A172 (cell line): ENCODE measurements at places on chromosomes 2 and 18. TPM values are rescaled to one million over a fixed set of nuclear protein-coding genes. Genes with fewer than 3 reads are reported as not detected.

The AFF3 gene
- total RNA-seq, result 1.9 and 6.7 TPM in 2 replicates

The TCF23 gene
- total RNA-seq, result not detected in 2 replicates

The MC4R gene
- 2.7 and 3.9 TPM in 2 replicates for total RNA-seq

The ABHD1 gene
- total RNA-seq, result 2.2 TPM in 1 of 2 replicates, not detected in the other

The PCARE gene
- not detected in 2 replicates for total RNA-seq

The OSBPL6 gene
- total RNA-seq, result 2.8 and 3.1 TPM in 2 replicates

The AMMECR1L gene
- 12.3 and 15.8 TPM in 2 replicates for total RNA-seq

The ADD2 gene
- 47.5 and 50.5 TPM in 2 replicates for total RNA-seq

The MYO5B gene
- total RNA-seq, result 25.8 and 29.5 TPM in 2 replicates

The TUBA4B gene
- total RNA-seq, result not detected in 2 replicates

The XDH gene
- total RNA-seq, result 0.19 and 0.34 TPM in 2 replicates

The ABCB11 gene
- total RNA-seq, result not detected in 2 replicates

- no peak for DNase-seq
These were observed 135.3 kb upstream of the NOSTRIN start for GRCh38 chr2:168667156-168667555.

DNA sequence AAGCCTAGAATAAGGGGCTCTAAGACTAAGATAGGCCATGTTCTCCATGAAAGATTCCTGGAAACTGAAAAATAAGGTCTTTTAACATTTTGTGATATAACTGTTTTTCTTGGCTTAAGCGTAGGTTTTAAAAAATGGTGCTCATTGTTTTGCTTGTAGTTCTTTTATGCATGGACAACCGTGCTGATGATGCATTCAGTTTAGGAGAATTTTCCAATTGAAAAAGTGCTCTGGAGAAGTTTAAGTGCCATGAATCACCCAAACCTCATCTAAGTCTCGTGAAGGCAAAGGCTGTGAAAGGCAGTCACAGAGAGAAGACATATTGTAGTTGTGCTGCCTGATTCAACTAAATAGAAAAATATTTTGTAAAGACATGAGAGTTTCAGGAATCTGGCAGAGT, 111.8 kb upstream of the GAREM1 start:
- no peak for DNase-seq

DNA sequence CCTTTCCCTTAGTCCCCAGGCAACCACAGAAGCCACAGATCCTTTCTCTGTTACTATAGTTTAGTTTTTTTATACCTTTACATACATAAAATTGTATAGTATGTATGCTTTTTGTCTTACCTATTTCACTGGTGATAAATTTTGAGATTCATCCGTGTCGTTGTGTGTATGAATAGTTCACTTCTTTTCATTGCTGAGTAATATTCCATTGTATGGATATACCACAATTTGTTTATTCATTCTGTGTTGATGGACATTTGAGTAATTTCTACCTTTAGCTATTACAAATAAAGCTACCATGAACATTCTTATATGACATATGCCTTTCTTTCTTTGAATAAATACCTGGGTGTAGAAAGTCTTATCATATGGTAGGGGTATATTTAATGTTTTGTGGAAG, 102.8 kb upstream of the CERS6 start:
- DNase-seq, result no peak

DNA sequence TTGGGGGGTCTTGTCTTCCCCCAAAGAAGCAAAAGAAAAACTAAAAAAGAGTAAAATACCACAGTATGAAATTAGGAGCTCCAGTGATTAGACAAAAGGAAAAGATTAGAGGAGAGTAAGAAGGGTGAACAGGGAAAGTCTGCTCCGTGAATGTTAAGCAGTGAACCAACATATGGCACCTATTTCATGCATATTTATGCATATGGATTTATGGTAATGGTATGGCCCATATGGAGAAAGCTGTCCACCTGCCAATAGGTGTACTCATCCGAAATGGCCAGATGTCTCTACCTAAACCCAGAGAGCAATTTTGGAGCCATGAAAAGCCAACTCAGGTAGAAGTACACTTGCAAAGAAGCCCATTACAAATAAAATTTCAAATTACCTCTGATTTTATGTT, 404.0 kb upstream of the RAB6C start:
- no peak for DNase-seq

DNA sequence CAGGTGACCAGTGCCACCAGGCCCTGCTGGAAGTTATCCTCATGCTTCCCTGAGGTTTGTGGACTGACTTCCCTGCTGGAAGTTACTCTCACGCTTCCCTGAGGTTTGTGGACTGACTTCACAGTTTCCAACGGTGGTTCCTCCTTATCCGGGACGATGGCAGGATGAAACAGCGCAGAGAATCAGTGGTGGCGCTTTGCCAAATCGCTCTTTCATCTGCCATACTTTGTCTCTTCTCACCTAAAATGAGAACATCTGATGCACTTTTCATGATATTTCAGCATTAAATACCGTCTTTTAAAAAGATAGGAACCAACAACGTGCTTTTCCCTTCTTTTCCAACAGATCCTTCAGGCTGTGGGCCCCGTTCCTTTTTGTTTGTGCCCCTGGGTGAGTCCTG, 183.3 kb downstream of the LDLRAD4 start:
- no peak for DNase-seq

DNA sequence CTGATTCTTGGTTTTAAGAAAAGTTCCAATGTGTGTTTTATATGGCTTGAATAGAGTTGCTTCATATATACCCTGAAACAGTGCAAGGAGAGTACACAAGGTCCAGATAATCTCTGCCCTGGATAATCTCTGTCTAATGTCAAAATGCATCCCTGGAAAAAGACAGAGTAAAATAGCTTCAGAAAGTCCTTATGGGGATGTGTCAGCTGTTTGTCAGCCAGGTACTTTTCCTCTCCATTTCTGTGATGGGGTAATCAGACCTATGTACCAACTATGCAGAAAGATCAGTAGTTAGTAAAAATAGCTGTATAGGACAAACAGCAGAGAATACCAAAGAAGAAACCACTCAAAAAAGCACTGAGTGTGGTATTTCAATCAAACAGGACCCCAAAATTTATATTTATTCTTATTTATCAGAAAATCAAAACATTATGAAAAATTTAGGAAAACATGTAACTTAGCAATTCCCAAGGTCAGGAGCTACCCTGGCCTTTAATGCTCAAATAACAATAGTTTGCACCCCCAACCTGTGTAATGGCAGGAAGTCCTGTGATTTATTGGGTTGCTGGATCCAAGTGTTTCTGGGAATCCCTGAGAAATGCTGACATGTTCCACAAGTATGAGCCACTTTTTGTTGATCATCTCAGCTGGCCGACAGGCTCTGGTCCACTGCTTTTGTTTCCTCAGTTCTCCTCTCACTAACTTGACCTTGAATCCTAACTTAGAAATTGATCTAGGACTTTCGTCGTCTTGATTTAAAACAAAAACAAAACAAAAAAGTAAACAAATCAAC, 69.6 kb downstream of the MDH1 start:
- DNase-seq, result peak; percentile 7

DNA sequence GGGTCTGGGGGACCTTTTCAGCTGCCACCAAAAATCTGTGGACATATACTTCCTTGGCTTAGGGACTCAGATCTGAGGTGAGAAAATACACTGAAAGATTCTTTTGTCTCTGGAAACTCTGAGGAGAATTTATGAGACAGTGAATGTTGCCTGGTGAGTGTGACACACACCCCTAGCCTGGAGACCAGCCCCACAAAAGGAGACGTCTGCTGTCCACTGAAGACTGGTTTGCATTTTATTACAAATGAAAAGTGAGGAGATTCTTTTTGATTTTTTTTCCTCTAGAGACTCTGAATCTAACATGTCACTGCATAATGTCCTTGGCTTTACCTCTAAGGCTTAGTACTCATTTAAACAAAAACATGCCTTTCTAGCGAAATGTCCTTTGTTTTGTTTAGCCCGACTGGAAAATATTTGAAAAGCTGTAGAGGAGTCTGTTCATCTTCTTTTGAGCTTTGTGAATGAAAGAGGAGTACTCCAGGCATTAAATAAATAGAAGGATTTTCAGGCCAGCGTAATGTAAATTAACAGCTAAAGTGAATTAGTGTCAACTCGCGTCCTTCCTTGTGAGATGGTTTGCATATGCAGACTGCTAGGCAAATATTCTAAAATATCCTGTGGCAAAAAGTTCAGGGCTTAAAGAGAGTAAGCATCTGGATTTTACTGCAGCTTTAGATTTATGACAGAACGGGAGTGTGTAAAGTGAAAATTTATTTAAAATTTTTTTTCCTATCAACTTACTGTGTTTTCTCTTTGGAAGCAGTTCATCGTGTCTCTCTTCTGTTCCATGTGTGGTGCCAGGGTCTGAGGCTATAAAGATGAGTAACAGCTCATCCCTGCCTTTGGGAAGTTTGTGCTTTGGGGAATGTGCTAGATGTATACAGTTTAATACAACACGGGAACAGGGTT, 125.4 kb downstream of the VWA3B start:
- DNase-seq, result no peak

- no peak for DNase-seq
These were observed 165.8 kb downstream of the FMNL2 start for GRCh38 chr2:152500772-152501171.

DNA sequence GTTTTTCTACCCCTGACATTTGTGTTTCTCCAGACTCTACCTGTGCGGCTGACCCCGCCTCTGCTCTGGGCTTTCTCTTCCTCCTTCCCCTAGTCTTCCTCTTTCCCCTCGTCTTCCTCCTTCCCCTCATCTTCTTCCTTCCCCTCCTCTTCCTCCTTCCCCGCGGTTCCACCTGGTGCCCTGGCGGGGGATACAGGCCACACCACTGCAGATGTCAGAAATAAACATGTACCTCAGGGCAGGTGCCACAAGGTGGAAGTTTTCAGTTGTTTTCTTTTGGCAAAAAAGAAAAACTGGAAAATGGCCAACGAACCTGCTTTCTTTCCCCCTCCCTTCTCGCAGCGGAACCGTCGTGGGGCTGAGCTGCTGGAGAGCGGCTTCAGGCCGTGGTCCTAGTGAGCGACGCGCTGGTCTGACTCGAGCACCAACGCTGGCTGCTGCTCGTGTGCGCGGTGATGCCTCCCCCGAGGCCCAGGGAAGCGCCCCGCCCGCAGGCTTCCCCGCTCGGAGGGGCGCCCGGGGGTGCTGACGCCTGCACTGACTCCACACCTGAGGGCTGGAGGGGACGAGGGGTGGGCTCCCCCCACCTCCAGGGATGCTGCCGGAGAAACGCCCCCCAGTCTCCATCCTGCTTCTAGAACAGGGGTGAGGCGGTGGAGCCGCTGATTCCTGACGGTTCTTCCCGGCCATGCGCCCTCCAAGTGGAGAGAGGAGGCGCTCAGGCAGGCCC, 83.7 kb upstream of the ZNF516 start:
- DNase-seq, result no peak

DNA sequence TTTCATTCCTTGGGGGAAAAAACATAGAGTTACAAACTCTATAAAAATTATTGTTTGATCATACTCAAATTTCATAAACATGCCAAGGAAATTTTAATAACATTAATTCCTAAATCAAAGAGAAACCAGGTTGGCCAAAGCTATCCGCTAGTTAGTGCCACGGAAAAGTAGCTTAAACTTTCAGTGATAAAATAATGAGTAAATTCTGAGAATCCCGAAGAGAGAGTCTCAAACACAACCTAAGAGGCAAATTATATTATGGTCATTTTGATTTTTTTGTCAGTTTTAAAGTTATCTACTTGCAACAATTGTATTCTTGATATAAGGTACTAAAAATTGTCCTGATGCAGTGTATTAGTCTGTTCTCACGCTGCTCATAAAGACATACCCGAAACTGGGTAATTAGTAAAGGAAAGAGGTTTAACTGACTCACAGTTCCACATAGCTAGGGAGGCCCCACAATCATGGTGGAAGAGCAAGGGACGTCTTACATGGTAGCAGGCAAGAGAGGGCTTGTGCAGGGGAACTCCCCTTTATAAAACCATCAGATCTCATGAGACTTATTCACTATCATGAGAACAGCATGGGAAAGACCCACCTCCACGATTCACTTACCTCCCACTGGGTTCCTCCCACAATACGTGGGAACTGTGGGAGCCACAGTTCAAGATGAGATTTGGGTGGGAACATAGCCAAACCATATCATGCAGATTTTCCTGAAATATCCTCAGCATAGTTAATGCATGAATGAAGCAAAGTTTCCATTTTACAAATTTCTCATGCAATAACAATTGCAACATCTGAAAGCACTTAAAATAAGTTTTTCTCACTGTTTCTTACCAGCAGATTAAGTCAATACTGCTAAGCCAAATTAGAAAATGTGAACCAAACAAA, 205.9 kb upstream of the STK17B start:
- DNase-seq, result no peak

DNA sequence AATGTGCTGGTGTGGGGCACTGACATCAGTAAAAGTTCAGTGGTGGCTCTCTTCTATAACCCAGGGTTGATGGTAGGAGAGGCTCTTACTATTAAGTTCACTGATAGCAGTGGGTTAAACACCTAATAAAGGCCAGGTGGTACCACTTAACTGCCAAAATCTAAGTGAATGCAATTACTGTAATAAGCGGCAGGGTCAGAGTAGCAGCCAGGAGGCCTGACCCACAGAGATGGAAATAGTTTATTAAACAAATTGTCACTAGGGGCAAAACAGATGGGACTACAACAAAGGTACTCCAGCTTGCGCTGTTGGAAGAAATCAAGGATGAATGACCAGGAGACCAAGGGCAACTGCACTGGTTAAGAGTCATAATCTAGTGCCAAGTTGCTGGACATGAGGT, 26.6 kb downstream of the ZSWIM2 start:
- DNase-seq, result no peak

GRCh38 chr2:66717973-66718372, 283.0 kb downstream of the MEIS1 start:
- DNase-seq, result no peak

- DNase-seq, result no peak
These were observed 71.1 kb downstream of the MGAT5 start for GRCh38 chr2:134324947-134325346.

GRCh38 chr2:160289831-160290230, 89.8 kb upstream of the ITGB6 start:
- no peak for DNase-seq

DNA sequence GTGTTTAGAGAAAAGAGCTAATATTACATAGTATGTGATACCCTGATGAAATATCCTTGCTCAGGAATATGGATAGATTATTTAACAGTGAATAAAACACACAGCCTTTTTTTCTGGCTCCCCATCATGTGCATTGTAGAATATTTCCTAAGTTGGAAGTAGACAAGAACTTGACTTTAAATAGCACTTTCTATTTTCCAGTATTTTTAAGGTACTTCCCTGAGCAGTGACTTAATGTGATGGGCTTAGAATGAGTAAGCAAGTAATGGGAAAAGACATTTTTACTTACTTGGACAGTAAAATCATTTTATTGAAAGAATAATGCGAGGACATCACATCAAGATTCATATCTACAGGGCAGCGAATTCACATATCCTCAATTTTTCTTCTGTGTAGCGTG, 176.7 kb upstream of the SLC8A1 start:
- DNase-seq, result no peak

DNA sequence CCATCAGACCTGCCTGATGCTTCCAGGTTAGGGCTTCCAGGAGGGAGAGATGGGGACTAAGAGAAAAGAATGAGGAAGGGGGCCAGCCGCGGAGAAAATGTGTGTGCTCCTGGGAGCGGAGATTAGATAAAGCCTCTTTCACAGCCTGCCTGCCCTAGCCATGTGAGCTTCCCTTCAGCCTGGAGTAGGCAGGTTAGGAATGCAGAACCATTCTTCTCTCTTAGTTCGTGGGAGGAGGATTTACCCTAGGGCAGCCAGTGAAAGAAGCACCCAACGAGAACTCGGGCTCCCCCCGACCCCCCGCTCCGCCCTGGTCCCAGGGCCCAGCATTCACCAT, 36.1 kb downstream of the POMC start:
- no peak for DNase-seq
